ENCODE measurements at places on chromosomes 16 and 17.

DNA sequence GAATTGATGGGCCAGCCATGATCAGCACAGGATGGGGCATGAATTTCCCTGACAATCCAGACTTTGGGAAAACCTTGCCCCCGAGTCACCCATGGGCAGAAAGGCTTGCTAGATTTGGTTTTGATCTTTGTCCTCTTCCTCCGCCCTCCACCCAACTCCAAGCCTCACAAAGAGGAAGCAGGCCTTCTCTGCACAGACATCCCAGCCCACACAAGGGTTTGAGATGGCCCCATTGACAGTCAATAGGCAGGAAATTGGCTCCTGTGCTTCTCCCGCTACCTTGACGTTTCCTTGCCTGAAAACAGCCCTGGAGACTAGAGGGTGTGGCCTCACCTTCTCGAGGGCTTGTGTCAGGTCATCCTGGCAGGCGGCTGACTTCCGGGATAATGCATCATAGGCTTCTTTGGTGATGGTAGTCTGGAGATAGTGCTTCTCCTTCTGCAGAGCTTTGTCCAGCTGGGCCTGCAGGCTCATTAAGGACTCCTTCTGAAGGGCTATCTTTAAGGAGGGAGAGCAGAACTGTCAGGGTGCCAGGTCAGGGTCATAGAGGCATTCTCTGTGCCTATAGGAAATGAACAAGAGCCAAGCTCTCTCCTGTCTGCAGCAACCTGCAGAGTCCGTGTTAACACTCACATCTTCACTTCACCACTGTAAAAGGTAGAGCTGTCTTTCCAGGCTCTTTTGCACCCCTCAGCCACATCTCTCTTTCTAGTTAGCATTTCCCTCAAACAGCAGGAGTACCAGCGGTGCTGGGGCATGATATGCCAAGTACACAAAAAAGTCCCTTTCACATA lies 32.2 kb downstream of the DHX38 start:
- no peak for DNase-seq

GRCh38 chr16:72985148-72985941 lies 62.6 kb downstream of the ZFHX3 start:
- DNase-seq: no peak

- no peak for DNase-seq
These were observed 28.5 kb downstream of the SYCE1L start for GRCh38 chr16:77227745-77228144.

DNA sequence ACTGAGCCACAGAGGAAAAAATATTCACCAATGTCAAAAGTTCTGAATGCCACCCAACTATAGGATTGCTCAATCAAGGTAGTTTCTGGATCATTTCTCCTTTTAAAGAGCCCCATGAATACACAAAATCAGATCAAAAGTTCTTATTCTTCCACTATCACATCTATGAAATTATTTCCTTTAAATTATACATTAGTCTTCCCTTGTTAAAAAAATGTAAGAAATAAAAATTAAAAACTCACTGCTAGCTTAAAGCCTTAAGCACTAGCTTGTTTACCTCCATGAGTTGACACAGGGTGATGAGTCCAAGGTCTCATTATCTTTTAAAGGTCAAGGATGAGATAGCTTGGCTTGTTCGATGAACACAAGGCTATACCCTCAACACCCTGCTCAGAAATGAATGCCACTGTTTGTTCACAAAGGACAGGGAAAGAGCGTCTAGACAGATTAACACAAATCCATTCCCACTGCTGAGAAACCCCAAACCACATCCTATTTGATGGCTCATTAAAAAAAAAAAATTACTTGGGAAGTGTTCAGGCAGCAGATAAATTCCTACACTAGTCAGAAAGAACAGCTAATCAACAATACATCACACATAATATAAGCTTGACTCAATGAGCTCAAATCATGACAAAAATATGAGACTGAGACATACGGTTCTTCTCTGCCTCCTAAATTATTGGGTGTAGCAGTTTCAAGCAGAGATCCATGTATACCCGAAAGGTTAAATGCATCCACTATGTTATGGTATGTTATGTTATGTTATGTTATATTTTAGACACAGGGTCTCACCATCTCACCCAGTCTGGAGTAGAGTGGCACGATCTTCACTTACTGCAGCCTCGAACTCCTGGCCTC lies 118.9 kb downstream of the PARN start:
- no peak for DNase-seq

DNA sequence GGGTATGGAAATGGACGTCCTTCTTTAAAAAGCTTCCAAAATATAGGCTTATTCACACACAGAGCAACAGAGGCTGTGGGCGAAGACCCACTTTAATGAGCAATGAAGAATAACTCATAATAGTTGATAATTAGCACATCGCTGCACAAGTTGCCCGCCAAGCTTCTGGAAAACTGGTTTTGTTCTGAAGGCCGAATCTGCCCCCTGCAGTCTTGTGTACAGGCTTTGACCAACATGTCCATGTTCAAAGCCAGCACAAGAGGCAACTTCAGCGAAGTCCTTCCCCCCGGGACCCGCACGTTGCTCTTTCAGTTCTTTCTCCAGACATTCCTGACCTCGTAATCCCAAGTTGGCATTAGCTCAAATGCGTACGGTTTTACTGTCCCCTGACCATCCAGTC lies 73.3 kb downstream of the IRX5 start:
- no peak for DNase-seq

DNA sequence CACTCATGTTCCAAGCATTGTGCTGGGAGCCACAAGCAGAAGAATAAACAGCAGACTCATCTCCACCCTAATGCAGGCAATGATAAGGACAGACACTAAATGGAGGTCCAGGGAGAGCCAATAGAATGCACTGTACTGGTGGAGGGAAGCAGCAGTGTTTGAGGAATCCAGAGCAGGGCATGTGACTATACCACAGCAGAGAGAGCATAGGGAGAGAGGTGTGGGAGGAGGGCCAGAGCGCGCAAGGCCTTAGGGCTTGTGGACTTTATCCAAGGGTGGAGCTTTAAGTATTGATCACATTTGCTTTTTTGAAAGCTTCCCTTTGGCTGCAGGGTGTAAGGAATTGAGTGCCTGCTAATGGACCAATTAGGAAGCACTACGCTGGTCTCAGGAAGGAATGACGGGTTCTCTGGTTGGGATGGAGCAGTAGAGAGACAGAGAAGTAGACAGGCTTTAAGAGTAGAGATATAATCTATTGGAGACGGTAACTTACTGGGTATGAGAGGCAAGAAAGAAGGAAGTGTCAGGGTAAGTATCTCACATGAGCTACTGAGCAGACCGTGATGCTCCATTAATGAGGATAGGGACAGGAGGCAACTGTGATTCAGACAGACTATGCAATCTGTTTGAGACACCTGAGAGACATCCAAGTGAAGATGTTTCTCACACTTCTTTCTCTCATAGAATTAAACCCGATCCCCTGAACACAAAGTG lies 82.2 kb downstream of the MYO1D start:
- DNase-seq: no peak

- DNase-seq: peak; percentile 78
These were observed 812 bp upstream of the PPP1R9B start for GRCh38 chr17:50151041-50151936.

DNA sequence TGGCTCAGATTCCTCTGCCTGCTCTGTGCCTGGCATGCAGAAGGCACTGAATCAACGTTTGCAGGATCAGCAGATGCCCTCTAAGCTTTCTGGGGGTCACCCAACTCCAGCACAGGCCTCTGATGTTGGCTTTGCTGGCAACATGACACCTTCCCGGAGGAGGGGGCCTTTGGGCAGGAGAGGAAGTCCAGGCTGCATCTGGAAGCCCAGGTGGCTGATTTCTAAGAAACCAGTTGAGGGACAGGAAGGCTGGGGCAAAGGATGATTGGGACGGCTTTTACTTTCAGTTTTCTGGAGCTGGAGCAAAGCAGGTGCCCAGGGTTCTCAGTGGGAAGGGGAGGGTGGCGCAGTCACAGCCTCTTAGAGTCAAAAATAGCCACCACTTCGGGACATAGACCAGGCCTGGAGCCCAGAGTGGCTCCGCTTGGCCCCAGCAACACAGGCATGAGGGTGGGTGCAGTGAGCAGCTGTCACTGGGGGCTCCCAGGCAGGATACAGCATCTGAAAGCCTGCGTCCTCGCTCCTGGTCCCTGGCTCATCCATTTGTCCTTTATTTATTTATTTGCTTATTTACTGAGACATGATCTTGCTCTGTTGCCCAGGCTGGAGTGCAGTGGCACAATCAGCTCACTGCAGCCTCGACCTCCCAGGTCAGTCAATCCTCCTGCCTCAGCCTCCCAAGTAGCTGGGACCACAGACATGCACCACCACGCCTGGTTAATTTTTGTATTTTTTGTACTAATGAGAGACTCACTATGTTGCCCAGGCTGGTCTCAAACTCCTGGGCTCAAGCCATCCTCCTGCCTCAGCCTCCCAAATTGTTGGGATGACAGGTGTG lies 15.1 kb downstream of the SOCS1 start:
- no peak for DNase-seq

- DNase-seq: peak; percentile 67
These were observed 8.9 kb upstream of the RAPGEFL1 start for GRCh38 chr17:40168262-40168832.

GRCh38 chr16:81567987-81568748 lies 123.6 kb downstream of the CMIP start:
- DNase-seq: no peak

GRCh38 chr16:31365131-31365865 lies 10.3 kb downstream of the ITGAX start:
- no peak for DNase-seq

GRCh38 chr17:62628831-62629555 lies 1.5 kb downstream of the MRC2 start:
- no peak for DNase-seq

DNA sequence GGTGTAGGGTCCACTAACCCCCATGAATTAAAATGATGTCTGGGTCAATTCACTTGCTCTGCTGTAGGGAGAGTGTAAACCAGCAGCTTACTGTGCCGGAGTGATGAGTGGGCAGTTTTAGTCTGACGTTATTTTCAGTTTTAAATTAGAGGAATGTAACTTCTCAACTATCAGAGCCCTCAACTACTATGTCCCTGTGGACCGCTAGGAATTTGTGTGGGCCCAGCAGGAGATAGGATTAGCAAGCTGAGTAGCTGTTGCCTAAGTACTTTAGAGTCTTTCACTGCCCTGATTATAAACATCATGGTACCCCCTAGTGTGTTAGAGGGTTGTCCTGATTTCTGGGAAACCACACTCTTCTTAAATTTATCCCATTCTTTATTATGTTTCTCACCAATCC lies 11.4 kb downstream of the MARVELD3 start:
- DNase-seq: no peak

- DNase-seq: no peak
These were observed 16.2 kb upstream of the PSMD7 start for GRCh38 chr16:74280448-74280847.

DNA sequence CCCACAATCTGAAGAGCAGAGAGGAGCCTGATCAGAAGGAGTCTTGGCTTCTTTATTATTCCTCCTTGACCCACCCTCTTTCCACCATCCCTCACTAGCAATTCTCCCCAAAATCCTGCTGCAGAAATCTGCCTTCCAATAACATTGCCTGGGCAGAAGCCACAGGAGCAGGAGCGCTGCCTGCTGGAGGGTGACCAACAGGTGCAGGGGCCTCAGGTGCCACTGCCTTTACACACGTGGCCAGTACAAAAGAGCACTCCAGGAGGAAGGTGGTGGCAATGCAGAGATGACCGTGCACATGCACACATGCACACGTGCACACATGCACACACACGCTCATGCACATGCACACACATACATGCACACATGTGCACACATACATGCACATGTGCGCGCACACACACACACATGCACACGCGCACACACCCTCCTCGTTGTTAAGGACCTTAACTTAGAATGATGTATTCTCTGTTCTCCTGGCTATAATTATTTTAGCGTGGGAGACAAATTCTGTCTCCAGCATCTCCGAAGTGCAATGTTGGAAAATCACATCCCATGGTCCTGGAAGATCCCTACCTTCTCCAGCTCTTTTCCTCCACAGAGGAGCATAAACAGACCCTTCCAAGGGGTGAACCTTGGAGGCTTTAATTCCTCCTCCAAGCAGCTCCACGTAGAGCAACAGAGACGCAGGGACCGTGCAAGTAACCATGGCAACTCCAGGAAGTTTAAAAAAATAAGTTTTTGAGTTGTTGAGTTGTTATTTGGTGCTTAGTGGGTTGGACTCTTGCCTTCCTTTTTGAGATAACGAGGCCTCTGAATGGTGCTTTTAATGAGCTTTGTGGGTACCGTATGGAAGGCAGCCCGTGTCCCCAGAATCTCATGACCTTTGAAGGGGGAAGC lies 12.6 kb downstream of the RBFOX3 start:
- no peak for DNase-seq

GRCh38 chr16:89378947-89379771 lies 111.2 kb downstream of the ANKRD11 start:
- no peak for DNase-seq

DNA sequence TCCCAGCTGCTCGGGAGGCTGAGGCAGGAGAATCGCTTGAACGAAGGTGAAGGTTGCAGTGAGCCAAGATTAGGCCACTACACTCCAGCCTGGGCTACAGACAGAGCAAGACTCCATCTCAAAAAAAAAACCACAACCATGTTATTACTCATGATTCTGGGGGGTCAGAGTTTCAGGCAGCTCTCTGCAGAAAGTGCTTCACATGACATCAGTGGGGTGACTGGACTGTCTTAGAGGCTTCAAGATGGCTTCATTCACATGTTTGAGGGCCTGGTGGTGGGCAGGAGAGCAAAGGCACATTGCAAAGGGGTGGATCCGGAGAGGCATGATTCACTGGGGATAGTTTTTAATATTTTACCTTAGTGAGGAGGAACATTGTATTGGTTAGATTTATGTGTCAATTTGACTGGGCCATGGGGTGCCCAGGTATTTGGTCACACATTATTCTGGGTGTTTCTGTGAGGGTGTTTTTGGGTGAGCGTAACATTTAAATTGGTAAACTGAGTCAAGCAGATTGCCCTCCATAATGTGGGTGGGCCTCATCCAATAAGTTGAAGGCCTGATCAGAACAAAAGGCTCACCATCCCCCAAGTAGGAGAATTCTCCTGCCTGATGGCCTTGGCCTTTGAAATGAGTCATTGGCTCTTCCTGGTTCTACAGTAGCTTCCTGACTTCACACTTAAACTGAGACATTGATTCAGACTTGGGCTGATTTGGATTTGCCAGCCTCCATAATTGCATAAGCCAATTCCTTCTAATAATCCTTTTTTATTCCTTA lies 109.8 kb downstream of the GOSR1 start:
- no peak for DNase-seq

GRCh38 chr17:70314096-70314495 lies 144.8 kb downstream of the KCNJ2 start:
- DNase-seq: no peak

DNA sequence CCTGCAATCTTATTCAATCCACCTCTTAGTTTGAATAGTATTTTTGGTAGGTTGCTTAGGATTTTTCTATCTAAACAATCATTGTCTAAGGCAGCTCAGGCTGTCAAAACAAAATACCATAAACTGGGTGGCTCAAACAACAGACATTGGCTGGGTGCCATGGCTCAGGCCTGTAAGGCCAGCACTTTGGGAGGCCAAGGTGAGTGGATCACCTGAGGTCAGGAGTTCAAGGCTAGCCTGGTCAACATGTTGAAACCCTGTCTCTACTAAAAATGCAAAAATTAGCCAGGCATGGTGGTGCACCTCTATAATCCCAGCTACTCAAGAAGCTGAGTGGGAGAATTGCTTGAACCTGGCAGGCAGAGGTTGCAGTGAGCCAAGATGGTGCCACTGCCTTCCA lies 126.7 kb downstream of the CYLD start:
- no peak for DNase-seq

GRCh38 chr17:43085474-43085873 lies 39.7 kb downstream of the BRCA1 start:
- DNase-seq: no peak

All from stimulated activated naive CD4-positive, alpha-beta T cell (primary cell).